ENCODE measurements at places on chromosomes 1 and 21.

DNA sequence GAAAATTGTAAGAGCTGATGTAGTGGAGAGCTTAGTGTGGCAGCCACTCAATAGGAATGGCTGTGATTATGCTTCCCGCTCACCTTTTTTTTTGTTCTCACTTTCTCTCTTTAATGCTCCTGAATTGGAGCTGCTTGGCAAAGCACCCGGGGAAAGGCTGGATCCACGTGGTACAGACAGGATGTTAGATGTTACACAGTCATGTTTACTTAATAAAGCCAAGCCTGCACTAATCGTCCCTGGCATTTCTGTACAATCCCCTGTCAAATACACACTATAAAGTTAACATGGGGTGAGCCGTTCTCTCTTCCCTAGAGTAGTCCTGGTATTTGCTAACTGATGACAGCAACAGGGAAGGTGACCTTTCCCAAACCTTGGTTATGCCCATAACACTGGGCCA, 187.8 kb downstream of the ZSCAN20 start:
- DNase-seq = no peak

DNA sequence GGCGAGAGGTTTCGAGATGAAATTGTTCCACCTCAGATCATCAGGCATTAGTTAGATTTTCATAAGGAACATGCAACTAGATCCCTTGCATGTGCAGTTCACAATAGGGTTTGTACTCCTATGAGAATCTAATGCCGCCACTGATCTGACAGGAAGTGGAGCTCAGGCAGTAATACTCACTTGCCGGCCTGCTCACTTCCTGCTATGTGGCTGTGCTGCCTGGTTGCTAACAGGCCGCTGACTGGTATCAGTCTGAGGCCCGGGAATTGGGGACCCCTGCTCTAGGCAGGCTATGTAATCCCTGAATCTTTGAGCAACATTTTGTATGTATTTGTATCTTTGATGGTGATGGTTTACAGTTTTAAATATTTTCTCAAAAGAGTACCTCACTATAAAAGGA, 32.5 kb downstream of the XKR8 start:
- no peak for DNase-seq

DNA sequence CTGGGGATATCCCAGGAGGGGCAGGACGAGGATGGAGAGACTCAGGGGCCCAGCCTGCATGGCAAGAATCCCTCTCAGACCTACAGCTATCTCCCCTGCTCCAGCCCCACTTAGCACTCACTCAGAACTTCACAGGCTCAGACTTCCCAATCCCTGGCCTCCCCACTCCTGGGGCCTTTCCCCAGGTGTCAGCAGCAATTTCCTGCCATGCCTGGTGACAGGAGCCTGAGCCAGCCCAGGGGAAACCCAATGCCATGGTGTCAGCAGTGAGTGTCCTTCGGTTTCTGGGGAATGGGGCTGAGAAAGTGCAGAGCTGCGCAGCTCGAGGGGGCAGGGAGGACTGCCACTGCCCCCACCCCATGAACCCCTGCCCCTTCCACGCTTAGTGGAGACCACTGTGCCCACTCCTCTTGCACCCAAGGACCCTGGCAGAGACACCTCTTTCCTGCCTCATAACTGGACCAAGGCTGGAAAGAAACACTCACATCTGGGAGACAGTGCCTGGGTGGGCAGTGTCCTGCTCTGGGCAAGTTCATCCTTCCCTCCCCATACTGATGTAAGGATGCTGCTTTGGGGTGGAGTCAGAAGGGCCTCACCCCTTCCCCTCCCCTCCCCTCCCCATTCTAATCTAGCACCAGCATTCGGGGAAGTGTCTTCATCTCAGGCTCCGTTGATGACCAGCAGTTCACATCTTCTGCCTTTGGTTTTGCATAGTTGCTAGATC, 17.1 kb upstream of the UBL4B start:
- DNase-seq = no peak

GRCh38 chr1:175072099-175072951, 4.7 kb downstream of the TNN start:
- no peak for DNase-seq

Measured in colonic mucosa (tissue), 4 donors.